Mesothelial cell of epicardium (in vitro differentiated cells): ENCODE measurements at places on chromosomes 6 and 20. TPM values are rescaled to one million over a fixed set of nuclear protein-coding genes. Genes with fewer than 3 reads are reported as not detected.

GRCh38 chr6:5761370-5761769, 245.4 kb downstream of the NRN1 start:
- DNase-seq = no peak

GRCh38 chr20:49397525-49397924, 84.9 kb downstream of the KCNB1 start:
- no peak for DNase-seq

The HLA-DQA1 gene
- total RNA-seq = not detected in 3 replicates

GRCh38 chr6:40312213-40313015, 274.8 kb downstream of the LRFN2 start:
- DNase-seq = no peak

DNA sequence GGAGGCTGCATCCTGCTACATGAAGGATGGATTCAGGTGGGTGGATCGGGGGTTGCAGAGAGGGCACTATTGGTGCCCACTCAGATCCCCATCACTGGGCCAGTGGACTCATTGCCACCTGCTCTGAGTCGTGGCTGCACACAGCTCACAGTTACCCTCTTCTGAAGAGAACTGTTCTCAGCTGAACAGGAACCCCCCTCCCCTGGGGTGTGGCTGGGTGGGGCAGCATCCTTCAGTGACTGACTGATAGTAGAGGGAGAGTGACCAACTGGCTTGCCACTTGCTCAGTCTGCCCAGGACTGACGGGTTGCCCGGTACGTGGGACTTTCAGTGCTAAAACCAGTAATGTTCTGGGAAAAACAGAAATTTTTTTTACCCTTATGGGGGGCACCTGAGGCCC, 494.0 kb upstream of the CHD6 start:
- DNase-seq = no peak
